ENCODE measurements at places on chromosomes 4 and X. TPM values are rescaled to one million over a fixed set of nuclear protein-coding genes. Genes with fewer than 3 reads are reported as not detected.

Gene HSD17B13
- 0.16 TPM for total RNA-seq

Gene GASK1B
- total RNA-seq: not detected

DNA sequence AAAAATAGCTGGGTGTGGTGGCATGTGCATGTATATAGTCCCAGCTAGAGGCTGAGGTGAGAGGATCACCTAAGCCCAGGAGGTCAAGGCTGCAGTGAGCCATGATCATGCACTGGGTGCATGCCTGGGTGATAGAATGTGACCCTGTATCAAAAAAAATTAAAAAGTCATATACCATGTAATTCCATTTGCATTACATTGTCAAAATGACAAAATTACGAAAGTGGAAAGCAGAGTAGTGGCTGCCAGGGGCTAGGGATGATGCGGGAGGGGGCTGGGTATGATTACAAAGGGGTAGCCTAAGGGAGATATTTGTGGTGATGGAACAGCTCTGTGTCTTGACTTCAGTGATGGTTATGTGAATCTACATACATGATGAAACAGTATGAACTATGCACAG is 97.8 kb downstream of the KDR start:
- no peak for DNase-seq
- no peak overlapping the region for H3K4me3 ChIP-seq
- peaks cover 2% of the 10 kb centered on the region for H3K27me3 ChIP-seq

Gene MAOB
- not detected for total RNA-seq

Gene SMIM43
- total RNA-seq: not detected

Gene ZNF141
- 29.3 TPM for total RNA-seq

DNA sequence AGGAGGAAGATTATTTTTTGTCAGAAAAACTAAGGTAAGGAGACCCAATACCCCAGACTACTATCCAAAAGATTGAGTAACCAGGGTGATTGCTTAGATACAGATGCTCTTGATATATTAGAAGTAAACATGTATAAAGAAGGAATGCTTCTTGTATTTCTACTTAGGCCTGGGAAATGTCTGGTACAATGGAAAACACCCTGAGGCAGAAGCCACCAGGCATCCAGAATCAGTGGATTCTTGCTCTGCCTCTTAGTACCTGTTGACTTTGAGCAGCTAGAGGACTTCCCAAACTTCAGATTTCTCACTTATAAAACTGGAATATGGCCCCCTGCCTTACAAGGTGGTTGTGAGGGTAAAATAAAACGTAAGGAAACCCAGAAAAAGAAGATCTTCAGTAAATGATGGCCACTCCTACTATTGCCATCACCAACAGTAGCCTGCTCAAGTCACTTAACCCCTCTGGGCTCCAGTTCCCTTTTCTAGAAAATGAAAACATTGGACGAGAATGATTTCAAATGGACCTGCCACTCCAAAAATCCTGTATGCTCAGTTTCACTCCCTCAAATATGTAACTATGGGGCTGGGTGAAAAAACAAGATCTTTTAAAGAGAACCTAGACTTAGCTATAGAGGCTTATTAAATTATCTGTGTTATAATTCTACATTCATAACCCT is 56.6 kb downstream of the AMELX start:
- no peaks in the 10 kb centered on the region for H3K4me1 ChIP-seq
- H3K4me3 ChIP-seq: no peak overlapping the region
- no peaks in the 10 kb centered on the region for H3K36me3 ChIP-seq
- DNase-seq: no peak
- H3K27ac ChIP-seq: no peak overlapping the region
- no peaks in the 10 kb centered on the region for H3K27me3 ChIP-seq

GRCh38 chrX:14013054-14013453 is 16.6 kb downstream of the GEMIN8 start:
- H3K4me3 ChIP-seq: no peak overlapping the region
- no peak overlapping the region for H3K27ac ChIP-seq
- no peaks in the 10 kb centered on the region for H3K27me3 ChIP-seq

All from activated CD8-positive, alpha-beta T cell treated with anti-CD3 and anti-CD28 coated beads for 36 hours (primary cell).